ENCODE measurements at places on chromosomes 13 and 19.

DNA sequence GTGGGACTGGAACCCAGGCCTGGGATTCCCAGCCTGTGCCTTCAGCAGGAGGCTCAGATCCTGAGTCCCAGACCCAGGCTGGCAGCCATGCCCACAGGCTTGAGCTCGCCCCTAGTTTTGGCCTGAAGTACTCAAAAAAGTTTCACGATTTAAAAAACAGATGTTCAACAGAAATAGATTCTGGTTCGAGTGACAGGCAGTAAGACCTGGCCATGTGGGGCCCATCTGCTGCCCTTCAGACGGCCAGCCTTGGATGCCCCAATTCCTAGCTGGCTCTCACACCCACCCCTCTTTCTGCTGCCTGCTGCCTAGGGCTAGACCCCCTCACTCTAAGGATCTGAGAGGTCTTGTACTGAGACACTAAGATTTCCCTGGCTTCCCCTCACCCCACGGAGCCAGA is 2.8 kb upstream of the DMPK start:
- no peak for DNase-seq

- DNase-seq = peak; percentile 84
Observed at GRCh38 chr19:11482384-11483050, 1.7 kb upstream of the ELAVL3 start.

DNA sequence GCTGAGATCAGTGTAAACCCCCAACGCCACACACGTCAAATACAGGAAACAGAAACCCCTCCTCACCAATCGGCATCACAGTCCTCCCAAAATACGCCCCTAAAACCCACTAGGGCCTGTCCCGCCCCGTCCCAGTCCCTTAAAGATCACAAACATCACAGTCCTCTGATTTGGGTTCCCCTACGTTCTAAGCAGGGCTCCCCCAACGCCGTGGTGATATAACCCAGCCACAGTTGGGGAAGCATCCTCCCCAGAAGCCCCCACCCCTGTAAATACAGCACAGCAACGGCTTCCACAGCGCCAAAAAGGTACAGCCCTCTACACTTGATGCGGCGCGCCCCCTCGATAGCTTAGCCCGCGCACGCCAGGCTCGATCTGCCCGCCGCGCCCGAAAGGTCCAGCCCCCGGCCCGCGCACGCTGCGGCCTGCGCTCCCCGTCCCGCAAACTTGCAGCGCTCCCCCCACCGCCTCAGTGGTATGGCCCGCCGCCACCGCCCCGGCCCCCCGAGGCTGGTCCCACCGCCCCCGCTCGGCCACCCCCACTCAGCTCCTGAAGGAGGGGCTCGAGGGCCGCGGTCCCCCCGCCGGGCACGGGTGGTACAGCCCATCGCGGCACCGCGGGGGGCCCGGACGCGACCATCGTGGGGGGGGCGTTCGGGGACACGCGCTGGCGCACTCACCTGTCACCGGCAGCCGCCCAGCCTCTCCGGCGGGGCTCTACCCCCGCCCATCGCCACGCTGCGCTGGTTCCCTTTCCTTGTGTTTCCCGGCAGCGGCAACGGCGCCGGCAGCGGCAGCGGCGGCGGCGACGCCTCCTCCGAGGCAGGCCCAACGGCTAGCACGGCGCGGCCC is at the start of gene AKT2:
AKT2 (minus strand) TSS at position 845 of the 852 bp plus-strand sequence. CDS start 20,078 bp downstream, outside the sequence.
- peak; percentile 48 for DNase-seq

DNA sequence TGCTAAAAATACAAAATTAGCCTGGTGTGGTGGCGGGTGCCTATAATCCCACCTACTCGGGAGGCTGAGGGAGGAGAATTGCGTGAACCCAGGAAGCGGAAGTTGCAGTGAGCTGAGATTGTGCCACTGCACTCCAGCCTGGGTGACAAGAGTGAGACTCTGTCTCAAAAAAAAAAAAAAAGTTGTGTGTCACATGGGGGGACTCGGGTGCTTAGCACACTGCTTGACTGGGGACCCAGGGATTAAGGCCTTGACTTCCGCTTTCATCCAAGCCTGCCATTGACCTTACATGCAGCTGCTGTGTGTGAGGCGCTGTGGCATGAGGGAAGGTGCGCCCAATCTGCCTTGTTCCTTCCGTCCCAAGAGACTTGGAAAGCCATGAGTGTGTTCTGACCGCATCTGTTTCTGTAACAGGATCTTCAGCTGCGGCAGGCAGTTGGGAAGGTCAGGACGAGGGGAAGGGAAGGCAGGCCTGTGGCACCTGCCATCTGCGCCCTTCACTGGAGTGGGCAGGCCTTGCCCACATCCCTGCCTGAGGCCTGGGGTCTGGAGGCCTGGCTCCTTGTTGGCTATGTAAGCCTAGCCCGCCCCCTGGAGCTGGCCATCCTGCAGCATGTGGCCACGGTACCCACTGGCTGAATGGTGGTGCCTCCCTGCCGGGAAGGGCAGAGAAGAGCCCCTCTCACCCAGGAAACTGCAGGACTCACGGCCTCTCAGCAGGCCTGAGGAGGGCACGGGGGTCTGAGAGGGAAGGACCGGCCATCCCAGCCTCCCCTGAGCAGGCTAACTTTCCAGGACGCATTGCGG is 23.0 kb downstream of the PPP1R37 start:
- DNase-seq = no peak

GRCh38 chr19:2208975-2209374 is 27.2 kb downstream of the PLEKHJ1 start:
- no peak for DNase-seq

GRCh38 chr13:24541127-24541475 is 28.5 kb upstream of the PARP4 start:
- no peak for DNase-seq

DNA sequence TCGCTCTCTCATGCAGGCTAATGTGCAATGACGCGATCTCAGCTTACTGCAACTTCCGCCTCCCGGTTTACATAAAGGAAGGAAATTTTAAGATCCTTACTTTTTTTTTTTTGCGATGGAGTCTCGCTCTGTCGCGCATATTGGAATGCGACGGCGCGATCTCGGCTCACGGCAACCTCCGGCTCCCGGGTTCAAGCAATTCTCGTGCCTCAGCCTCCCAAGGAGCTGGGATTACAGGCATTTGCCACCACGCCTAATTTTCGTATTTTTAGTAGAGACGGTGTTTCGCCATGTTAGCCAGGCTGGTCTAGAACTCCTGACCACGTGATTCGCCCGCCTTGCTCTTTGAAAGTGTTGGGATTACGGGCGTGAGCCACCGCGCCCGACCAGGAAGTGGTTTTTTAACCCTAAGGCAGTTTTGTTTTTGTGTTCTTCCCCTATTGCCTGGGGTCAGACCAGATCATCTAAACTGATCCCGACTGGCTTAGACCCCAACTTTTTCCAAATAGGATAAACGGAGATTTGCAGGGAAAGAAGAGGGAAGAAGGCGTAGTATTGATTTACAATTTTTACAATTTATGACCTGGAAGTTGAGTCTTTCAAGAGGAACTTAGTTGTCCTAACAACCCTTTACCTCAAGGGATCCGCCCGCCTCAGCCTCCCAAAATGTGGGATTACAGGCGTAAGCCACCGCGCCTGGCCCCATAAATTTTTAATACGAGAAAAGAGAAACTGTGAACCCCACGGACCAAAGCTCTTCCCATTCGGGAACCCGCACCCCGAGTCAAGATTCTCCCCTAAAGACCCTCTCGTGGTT is 142.0 kb downstream of the ZNF737 start:
- DNase-seq = peak; percentile 11

DNA sequence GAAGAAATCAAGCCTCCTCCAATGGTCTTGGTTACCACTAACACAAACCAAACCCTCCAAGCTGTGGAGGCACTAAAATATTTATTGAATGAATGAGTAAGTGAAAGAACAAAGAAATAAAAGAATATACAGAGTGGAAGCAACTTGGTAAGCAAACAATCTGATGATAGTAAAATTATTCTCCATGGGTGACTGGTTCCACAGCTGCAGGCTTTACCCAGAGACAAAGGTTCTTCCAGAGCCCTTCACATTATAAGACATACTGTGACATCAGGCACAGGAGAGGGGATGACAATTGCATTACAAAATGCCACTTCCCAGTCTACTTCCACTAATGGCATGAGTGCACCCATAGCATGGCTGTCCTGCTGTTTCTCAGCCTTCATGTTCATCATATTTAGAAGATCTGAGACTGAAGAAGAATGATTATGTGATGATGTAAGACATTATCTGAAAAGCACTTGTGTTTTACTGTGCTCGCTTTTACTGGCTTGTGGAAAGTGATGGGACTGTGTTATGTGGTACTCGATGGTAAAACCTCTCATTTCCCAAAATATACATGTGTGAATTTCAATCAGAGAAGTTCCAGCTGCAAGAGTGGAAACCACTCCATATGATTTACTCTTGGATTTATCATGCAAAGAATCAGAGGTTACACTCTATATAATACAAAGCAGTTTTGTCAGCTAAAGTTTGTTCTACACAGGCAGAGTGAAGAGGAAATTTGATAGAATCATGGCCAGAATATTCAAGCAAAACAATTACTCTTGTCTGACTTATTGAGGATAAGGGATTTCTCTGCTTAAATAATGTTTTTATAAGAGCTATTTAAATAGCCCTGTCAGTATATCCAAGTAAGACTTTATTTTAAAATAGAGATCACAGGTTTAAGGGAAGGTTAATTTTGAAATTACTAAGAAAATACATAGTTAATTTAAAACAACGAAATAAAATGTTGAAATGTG is 220.2 kb upstream of the NBEA start:
- DNase-seq = no peak

GRCh38 chr13:65461590-65461989 is 1768.5 kb downstream of the PCDH9 start:
- DNase-seq = no peak

- DNase-seq = no peak
Observed at GRCh38 chr13:114257014-114257413, 22.3 kb downstream of the CDC16 start.

GRCh38 chr13:55307909-55308308 is 1832.8 kb upstream of the PRR20A start:
- no peak for DNase-seq

GRCh38 chr19:13689085-13689484 is 75.2 kb upstream of the MRI1 start:
- DNase-seq = peak; percentile 23

- DNase-seq = no peak
Observed at GRCh38 chr13:89695343-89696257, 1651.9 kb upstream of the MIR17HG start.

DNA sequence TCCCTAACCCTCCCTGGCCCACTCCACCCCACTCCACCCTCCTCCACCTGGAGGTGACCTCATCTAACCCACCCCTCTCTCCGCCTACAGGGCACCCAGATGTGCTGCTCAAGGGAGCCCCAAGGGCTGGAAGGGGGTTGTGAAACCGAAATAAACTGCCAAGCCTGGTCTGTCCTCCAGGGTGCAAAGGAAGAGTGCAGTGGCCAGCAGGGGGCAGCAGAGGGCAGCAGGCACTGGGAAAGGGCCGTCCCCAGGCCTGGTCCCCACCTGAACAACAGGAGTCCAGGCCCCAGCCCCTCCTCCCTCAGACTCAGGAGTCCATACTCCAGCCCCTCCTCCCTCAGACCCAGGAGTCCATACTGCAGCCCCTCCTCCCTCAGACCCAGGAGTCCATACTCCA is 8.4 kb upstream of the BCAM start:
- DNase-seq = peak; percentile 67

GRCh38 chr13:109949397-109949796 is 163.0 kb upstream of the IRS2 start:
- DNase-seq = no peak

GRCh38 chr13:36526897-36527296 is 94.6 kb downstream of the CCNA1 start:
- no peak for DNase-seq

DNA sequence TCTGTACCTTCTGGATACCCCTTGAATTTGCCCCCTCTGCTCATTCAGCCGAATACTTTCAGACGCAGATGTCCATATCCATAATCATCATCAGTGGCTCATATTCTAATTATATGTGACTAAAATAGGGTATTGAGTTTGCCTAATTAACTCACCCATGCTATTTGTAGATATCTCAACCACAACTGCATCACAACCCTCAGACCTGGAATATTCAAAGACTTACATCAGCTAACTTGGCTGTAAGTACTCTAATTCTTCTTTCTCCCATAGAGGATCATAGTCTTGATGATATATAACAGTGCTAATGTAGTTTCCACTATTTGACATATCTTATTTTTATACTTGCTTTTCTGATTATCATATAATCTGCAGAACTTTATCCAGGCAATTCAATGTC is 35.8 kb downstream of the RXFP2 start:
- no peak for DNase-seq

DNA sequence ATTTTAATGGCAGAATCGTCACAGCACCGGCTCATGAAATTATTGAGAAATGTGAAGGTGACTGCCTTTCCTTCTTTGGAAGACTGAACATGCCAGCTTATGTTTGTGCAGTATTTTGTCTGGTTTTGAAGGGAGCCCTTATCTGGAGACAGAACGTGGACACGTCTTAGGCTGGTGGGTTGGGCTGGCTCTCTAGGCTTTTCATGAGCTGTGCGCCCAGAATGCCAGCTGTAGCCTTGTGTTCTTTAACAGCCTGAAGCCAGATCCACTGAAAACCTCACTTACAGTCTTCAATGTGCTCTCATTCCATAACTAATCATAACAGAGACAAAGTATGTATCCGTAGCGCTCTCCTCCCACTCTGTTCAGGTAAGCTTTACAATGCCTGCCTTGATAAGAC is 184.4 kb upstream of the HTR2A start:
- DNase-seq = no peak

DNA sequence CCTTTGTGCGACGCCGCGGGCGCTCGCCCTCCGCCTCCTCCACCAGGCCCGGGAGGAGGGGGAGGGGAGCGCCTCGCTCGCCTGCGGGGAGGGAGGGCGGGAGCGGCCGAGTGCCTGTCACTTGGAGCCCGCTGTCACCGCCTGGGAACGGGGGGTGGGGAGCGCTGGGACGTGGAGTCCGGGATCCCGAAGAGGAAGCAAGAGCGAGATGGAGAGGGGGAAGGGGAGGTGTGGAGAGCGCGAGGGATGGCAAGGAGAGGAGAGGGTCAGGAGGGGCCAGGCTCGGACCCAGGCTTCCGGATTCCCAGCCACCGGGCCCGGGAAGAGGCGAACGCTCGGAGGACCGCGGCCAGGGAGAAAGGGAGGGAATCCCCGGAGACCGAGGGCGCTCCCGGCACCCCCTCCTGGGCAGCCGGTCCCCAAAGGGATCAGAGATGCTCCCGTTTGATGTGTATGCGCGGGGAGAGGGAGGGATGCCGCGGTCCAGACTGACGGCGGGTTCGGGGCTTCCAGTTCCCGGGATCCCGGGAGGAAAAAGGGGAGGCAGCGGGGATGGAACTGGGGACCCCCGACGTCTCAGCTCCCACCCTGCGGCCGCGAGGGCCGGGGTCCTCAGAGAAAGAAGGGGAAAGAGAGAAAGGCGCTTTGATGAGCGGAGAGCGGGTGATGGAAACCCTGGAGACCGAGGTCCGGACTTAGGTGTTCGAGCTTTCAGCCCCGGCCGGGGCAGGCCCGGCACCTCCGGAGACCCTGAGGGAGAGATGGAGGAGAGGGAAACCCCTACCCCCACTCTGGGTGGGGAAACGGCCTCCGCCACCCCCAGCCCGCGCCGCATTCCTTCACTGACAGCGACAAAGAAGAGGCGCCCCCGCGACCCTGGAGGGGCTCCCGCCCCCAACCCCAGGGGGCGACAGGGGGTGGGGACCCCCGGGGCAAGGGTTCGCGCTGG is 4.7 kb upstream of the DPF1 start:
- no peak for DNase-seq
